ENCODE measurements at places on chromosomes 7 and 10.

DNA sequence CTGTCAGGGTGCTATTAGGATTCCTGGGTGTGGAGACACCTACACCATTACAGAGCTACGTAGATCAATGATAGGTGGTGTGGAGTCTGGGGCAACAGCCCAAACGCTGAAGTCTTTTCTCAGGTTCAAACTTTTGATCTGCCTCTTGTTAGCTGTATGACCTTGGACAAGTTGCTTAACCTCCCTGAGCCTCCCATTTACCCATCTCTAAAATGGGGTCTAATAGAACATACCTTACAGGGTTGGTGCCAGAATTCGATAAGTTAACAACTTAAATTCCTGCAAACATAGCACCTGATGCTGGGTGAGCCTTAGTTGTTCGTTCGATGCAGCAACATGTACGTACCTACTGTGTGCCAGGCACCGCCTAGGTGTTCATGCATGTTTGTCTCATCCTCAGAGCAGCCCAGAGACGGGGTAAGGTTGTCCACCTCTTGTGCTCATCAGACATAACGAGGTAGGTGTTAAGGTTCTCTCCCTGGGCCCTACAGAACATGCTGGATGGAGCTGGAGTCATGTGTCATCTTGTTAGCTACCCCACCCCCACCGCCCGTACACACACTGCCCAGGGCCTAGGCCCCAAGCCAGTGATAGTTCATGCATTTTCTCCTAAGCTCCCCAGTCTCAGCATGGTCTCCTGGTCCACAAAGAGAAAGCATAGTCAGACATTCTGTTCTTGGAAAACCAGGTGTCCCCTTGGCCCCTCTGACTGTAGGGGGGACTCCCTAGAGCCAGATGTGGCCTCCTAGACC lies 41.0 kb upstream of the SLC29A3 start:
- DNase-seq = no peak

DNA sequence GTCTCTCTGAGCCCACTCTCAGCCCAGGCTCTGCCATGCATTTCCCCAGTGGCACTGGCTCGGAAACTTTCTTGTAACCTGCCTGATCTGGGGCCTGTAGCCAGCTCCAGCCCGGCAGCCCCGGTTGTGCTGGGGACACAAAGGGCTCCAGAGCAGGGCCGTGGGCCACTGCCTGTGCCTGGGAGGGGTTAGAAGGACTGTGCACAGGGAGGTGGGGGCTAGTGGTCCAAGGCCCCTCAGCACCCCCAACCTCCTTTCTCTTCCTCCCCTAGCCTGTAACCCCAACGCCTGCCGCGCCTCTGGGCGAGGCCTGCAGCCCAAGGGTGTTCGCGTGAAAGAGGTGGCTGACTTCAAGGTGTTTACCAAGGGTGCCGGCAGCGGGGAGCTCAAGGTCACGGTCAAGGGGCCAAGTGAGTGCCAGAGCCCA lies 9.6 kb downstream of the FLNC start:
- no peak for DNase-seq

DNA sequence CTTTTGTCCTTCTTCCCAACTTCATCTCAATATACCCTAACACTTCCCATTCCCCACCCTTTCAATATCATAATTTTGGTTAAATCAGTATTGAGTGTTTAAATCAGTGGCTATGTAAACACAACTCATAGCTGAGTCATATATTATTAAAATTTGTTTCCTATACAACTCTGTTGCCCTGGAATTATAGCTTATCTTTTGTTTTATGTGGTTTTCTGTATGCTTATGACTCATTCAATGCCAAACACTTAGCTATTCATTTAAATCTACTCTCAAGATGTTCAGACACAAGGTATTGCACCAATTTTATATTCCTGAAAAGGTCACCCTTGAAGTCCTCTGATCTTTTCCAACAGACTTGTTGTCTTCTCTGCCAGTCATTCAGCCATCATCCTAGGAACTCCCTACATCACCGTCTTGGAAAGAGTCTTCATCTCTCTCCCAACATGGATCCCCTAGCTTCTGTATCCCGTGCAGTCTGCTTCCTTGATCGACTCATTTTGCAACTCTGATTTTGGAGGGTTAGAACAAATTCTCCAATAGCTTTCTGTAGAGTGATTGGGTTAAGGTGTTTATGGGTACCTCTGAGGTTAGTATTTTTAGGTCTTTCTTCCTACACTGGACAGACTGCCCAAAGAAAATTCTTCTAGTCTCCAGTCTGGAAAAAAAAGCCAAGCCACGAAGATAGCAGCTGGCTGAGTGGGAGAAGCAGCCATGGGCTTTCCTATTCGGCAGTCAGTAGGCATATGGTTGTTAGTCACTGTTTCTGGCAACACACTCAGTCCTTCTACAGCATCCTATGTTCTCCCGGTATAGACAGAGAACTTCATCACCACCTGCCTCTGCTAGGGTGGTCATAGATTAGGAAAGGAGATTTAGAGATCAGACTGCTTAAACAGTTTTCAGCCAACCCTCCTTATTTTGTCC lies 102.1 kb downstream of the CRPPA start:
- DNase-seq = no peak

DNA sequence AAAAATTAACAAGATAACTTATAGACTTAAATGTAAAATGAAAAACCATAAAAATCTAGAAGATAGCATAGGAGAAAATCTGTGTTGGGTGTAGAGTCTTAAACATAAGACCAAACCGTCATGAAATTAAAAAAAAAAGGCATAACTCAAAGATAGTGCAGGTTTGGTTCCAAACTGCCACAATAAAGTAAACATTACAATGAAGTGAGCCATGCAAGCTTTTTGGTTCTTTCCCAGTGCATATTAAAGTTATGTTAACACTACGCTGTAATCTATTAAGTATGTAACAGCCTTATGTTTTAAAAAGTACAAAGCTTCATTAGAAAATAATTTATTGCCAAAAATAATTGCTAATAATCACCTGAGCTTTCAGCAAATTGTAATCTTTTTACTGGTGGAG lies 1366.5 kb upstream of the LRRTM3 start:
- DNase-seq = no peak

- no peak for DNase-seq
Measured at GRCh38 chr10:132497861-132498561, 39.6 kb upstream of the INPP5A start.
